CD4-positive, alpha-beta T cell treated with Interleukin-2 at 100 ng/mL for 4 hours (primary cell): ENCODE measurements at places on chromosomes 11 and 22.

DNA sequence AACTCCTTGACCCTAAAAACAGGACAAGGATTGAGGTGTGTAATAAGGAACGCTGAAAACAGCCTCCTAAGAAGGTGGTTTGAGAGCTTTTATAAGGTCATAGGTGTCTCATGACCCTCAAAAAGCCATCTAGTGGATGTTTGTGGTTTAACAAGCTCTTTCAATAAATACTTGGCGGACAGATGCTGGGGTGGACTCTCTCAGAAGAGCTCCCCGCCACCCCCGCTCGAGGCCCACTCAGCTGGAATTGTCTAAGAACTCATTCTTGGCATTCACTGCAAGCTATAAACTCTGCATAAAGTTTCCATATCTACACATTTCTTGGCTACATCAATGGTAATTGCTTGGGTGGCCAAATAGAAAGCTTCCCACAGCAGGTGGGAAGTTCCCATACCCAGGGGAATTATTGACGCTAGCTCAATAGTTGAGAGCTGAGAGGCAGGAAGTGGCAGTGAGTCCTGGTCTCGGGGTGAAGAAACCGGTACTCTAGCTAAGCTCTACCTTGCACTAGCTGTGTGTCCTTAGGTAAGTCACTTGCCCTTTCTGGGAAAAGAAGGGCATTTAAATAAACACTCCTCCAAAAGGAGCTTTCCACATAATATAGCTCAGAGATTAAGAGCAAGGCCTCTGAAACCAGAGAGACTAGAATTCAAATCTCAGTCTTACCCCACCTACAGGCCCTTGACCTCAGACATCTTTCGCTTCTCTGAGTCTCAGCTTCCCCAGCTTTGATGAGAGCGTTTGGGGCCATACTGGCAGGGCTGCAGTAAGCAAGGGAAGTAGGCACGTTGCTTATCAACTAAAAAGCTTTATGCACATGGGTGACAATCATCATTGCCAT is 6.4 kb downstream of the MS4A15 start:
- DNase-seq = no peak

DNA sequence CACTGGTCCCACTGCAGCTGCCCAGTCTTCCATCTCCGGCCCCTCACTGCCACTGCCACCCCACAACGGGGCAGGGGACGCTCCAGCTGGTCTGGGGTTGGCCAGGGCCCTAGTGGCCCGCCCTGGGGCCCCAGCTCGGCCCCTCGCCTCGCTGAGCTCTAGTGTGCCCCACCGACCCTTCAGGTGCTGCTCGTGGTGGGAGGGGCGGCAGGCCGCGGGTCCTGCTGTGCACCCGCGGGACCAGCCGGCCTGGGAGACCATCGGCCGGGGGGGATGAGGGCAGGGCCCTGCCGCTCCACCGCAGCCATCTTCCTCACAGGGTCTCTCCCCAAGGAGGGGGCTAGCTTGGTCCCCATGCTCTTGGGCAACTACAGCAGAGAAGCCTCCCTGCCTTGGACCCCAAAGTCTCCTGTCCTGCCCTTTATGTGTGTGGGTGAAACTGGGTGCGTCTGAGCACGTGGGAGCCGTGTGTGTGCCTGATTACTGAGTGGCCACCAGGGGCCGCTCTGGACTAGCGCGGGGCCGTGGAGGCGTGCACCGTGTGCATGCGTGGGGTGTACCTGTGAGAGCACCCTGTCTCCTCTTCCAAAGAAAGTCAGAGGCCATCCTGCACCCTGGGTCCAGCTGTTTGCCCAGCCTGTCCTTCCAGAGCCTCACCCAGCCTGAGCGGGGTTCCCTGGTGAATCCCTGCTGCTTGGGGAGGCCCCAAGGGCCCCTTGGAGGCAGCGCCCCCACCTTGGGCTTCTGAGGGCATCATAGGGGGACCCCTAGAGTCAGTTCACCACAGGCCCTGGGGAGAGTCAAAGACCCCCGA is 6.0 kb upstream of the ACR start:
- peak; percentile 68 for DNase-seq

- no peak for DNase-seq
Observed at GRCh38 chr11:65430406-65431217, 8.0 kb downstream of the NEAT1 start.

- DNase-seq = no peak
Observed at GRCh38 chr11:44597358-44598012, 32.0 kb downstream of the CD82 start.

- peak; percentile 94 for DNase-seq
Observed at GRCh38 chr11:133956650-133957633, at the start of gene IGSF9B. Gene IGSF9B (minus strand): TSS chr11:133956968. CDS start chr11:133956754, 214 bp downstream.

- no peak for DNase-seq
Observed at GRCh38 chr11:85902353-85902752, 47.2 kb downstream of the CCDC83 start.

DNA sequence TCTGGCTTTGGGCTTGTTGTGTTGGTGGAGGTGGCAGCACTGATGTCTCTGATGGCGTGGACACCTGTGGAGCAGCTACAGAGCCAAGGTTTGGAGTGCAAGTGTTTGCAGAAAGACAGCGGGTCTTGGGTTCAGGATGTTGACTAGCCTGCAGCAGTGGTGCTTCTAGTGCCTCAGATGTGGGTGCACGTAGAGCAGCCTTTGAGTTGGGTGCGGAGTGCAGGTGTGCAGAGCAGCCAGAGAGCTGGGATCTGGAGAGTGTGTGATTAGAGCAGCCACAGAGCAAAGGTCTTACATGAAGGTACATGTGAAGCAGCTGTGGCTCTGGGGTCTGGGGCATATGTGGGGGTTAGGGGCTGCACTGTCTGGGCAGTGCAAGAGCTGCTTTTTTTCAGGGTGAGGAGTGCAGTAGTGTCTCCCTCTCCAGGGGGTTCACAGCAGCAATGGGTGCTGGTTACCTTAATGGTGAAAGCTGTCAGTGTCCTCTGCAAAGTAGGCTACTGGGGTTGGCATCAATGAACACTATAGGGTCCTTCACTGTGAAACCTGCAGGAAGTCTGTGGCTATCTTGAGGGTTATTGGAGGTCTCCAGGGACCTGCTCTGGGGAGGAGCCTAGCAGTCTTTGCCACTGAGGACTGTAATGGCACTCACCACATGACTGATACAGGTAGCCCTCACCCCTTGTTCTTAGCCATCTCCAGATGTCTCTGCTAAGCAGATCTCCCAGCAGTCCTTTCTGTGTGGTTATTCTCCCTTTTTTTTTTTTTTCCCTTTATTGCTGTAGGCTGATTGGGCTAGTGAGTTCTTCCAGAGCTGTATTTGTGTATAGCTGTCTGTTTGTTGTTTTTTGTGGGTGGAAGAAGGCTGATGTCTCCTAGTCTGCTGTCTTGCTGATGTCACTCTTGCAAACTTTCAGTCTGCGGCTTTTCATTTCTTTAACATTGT is 14.3 kb downstream of the BIRC2 start:
- DNase-seq = peak; percentile 54

DNA sequence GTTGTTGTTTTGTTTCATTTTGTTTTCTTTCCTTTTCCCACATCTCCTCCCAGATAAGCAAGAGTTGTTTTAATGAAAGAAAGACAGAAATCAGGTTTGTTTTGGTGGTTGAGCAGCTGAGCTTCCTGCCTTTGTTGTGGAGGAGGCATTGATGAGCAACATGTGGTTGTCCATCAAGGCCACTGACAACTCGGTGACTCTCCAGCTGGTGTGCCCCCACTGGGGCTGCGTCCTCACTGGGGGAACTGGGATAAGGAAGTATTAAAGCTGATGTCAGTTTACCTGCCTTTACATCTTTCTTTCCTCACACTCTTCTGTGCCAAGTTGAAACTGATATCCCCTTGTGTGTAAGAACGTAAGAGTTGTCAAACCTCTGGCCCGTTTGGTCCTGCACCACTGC is 5.9 kb downstream of the VPS26B start:
- no peak for DNase-seq

DNA sequence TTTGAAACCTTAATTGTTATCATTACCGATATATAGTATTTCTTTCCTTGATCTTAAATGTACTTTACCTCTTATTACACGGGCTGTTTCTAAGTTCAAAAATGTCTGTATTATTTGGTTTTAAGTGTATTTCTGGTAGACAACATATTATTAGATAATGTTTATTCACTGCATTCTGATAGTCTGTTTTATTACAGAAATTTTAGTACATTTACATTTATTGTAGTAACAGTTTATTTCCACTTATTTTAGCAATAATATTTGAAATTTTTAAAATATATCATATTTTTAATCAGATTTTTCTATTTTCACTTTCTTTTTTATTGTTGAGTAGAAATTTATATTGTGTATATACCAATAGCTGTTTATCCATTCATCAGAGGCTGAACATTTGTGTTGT is 1195.2 kb downstream of the TBC1D22A start:
- no peak for DNase-seq

GRCh38 chr22:45291931-45292290 is 7.2 kb downstream of the UPK3A start:
- no peak for DNase-seq

GRCh38 chr22:22025320-22026156 is 43.0 kb upstream of the TOP3B start:
- DNase-seq = no peak

DNA sequence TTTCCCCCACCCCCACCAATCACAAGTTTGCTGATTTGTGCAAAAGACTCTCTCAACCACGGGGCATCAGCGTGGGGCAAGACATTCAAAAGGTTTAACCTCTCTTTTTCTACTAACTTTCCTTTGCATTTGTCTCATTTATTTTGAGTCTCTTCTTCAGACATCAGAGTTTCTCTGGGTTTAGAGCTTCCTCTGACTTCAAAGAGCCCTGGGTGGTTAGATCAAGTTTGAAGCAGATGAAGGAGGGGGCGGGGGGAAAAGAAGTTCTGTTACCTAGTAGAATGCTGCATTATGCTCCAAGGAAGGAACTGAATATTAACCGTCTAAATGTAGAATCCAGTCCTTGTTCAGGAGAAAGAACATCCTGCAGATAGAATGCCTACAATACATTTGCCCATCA is 24.5 kb downstream of the GAS2 start:
- DNase-seq = no peak

DNA sequence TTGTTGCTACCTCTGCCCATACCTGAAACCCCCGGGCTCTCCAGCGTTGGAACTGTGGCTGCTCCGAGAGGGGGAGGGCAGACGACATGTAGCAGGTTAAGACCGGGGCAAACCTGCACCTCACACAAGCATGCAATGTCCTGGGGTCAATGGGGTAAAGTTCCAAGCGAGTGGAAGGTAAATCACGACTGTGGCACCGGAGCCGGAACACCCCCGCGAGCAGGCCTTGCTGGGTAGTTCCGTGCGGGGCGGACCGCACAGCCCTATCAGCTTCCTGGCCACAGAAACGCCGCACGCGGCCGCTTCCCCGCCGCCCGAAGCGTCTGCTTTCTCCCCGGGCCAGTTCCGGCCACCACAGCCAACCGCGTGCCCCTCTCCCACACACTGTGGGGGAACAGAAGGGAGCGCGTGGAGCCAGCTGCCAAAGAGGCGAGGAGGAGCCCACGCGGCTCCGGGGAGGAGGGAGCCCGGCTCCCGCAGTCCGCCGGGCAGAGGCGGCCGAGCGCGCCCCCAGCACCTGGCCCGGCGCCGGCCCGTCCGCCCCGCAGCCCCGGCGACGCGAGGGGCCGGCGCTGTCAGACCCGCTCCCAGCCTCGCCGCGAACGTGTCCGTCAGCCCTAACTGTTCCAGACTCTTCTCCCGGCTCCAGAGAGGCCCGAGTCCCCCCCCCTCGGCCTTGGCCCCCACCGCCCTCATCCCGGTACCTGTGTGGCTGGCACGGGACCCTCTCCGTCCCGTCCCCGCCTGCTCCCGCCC is 1.6 kb downstream of the SPTBN2 start:
- DNase-seq = no peak

DNA sequence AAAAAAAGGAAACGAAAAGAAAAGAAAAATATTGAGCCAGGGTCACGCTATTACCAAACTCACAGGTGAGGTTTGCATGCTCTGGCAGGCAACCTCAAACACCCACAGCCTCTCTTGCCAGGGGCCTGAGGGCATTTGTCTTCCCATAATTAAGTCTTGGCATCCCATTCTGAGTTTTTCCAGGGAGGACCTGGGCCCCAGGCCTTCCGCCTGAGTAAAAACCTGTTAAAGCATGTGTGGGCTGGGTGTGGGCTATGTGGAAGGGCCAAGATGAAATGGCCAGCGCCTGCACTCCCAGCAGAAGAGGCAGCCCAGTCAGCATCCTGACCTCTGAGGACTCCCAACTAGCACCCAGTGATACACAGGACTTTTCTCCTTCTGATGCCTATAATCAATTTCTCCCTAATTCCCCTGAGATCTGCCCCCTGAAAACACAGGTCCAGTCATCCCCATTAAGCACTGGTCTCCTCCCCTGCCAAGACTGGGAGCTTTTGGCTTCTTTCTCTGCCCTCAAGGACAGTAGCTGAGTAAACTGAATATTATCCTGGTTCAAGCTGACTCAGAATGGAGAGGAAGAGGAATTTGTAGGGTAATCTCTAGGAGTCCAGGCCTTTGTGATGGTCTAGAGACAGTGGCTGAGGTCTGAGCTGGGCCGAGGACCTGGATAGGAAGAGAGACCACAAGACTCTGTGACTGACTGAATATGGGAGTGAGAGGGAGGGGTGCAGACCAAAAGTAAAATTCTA is 35.6 kb upstream of the ACER3 start:
- no peak for DNase-seq

GRCh38 chr22:28716686-28717085 is 24.9 kb downstream of the CHEK2 start:
- DNase-seq = no peak

DNA sequence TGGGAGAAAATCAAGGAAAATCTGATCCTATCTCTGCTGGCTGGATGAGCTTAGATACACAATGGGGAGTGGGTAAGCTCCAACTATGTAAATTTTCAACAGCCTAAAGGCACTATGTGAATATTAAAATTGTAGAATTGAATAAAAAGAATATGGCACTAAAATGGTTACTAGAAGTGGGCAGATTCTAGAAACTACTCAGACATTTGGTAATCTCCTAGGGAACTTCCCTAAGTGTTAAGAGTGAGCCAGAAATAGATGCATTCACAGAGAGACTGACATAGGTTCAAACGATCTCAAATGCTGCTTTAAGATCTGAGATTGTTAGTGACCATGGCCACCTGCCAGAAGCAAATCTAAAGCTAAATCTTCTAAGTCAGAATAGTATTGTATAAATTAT is 4.3 kb upstream of the OR52E1 start:
- no peak for DNase-seq

GRCh38 chr22:45164270-45165088 is 754 bp downstream of the NUP50 start:
- DNase-seq = peak; percentile 24
